Stimulated activated CD8-positive, alpha-beta memory T cell treated with anti-CD3 and anti-CD28 coated beads, Interleukin-4, amount 100 ng/mL, for 1 hour (primary cell): ENCODE measurements at places on chromosomes 11 and 22.

DNA sequence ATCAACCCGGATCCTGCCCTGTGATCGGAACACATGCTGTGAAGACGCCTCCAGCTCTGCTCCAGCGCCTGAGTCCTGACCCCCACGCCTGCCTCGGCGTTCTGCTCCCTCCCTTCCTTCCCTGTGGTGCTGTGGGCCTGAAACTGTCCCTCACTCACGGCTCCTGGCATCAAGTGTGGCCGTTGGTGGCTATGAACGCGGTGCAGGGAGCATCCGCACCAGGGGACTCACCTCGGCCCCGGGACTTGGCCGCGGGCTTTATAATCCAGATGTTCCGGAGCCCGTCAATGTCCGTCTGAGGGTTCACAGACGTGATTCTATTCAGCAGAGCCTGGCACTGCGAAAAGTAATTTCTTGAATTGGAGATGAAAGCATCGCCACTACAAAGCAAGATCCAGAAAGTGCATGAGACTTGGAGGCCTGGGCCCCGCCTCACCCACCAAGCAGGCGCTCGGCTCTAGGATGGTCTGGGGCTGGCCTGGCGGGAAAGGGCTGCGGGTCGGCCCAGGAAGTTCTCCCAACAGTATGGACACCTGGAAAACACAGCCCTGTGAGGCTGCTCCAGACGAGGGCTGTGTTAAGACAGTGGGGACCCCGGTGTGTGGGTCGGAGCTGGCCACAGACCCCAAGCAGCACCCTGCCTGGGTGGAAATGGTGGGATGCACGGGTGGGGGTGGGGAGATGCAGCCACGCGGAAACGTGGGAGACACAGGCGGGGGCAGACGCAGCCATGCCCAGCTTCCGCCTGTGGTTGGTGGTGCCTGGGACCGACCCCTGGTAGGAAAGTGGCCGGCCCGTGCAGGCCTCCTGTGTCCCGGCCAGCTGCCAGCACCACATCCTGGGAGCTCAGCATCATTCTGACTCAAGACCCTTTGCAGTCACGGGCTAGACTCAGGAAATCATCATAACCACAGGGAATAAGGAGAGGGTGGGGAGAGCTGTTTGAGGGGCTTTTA, 21.8 kb upstream of the IL17REL start:
- no peak for DNase-seq

GRCh38 chr11:57131080-57131790, 50.5 kb upstream of the LRRC55 start:
- no peak for DNase-seq

GRCh38 chr11:87059596-87060390, 22.1 kb downstream of the TMEM135 start:
- no peak for DNase-seq

GRCh38 chr11:128262463-128263345, 324.7 kb downstream of the ETS1 start:
- no peak for DNase-seq

DNA sequence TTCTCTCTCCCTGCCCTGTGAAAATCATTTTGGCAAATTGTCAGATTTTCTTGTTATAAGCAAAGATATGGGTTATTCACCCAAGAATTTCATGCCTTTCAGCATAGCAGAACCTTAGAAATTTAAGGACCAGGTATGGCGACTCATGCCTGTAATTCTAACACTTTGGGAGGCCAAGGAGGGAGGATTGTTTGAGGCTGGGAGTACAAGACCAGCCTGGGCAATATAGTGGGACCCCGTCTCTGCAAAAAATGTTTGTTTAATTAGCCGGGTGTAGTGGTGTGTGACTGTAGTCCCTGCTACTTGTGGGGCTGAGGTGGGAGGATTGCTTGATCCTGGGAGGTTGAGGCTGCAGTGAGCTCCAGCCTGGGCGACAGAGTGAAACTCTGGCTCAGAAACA, 27.6 kb downstream of the APLP2 start:
- no peak for DNase-seq

- DNase-seq = no peak
These were observed 92.0 kb upstream of the KCNQ1OT1 start for GRCh38 chr11:2791521-2792380.

DNA sequence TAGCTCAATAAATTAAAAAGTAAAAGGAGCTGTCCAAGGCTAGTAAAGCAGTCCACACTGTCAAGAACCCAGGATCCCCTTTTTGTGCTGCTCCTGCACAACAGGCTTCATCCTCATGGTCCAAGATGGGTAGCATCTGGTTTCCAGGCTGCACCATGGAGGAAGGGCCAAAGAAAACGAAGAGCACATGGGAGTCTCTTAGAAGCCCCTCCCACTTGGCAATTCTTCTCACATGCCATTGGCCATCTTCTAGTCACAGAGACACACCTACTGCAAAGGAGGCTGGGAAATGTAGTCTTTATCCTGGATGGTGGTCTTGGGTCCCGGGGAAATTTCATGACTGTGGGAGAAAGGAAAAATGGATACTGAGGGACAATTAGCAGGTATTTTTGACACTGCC, 37.8 kb downstream of the PRR5L start:
- DNase-seq = no peak

GRCh38 chr22:48721395-48721669, 1106.3 kb downstream of the BRD1 start:
- DNase-seq = no peak

DNA sequence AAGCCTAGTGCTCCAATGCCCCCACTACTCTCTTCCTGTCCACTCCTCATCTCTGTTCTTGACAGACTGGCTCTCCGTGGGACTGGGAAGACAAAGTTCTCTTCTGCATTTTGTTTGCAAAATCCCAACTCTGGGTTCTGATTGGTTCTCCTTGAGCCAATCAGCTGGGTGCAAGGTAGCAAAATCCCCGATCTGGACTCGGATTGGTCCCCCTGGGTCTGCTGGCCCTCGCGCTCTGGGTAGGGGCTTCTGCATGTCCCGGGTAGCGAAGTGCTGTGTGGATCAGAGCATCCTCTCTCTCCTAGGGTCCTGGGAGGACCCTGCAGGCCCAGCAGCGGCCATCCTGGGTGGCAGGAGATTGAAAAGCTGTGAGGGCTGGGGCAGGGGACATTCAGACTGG, 22.3 kb upstream of the A4GALT start:
- no peak for DNase-seq

- no peak for DNase-seq
These were observed 10.7 kb upstream of the ARL14EP start for GRCh38 chr11:30312243-30312642.

- DNase-seq = no peak
These were observed 26.2 kb downstream of the SUSD2 start for GRCh38 chr22:24207264-24208011.

- DNase-seq = no peak
These were observed 22.5 kb downstream of the TRAF6 start for GRCh38 chr11:36487619-36488018.

DNA sequence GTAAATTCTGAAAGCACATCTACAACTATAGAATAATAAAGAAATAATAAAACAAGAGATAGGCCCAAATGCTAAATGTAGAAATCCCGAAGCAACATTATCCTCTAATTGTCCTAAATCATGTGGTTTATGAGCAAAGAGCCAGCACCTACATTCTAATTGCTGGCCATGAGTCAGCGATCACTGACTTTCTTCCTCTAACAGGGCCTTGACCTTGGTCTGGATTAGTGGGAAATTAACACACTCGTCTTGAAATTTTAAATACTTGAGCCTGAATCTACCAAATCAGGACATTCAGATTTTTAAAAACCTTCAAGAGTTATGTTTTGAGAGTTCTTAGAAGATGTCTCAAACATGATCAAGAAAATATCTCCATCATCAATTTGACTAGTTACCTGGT, 727.6 kb downstream of the METTL15 start:
- no peak for DNase-seq

DNA sequence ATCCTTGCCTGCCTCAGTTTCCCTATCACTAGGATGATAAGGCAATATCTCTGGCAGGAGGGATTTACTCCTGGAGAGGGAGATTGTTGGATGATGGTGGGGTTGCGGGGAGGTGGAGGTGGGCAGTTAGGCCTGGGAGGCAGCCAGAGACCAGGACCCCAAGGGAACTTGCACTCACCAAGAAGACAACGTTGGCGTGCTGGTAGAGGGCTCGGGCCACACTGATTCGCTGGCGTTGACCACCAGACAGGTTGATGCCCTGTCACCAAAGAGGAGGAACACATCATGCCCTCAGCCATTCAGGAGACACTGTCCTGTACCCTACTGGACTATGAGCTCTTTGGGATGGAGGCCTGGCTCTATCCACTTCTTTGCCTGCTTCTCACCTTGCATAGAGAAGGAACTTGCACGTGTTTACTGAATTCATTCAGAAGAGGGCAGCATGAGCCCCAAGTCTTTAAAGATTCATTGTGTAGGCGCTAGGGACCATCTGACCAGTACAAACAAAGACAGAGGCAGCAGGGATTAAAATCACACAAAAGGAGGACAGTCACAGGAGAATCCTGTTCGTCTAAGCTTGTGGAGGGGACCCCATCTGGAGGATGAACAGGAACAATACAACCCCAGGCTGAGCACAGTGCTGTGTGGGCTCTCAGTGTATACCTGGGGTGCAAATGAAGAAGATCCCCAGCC, 24.2 kb upstream of the KCNJ11 start:
- DNase-seq = no peak
